ENCODE measurements at places on chromosomes 12 and 14.

GRCh38 chr12:106955377-106956047, at the start of gene TMEM263:
Gene TMEM263 (plus strand): TSS chr12:106955907. CDS start chr12:106967117, 11,210 bp downstream.
- DNase-seq: peak; percentile 89

- no peak for DNase-seq
Measured at GRCh38 chr12:18583655-18584054, 154.2 kb downstream of the PLCZ1 start.

GRCh38 chr12:19409376-19409775, 29.9 kb upstream of the AEBP2 start:
- no peak for DNase-seq

DNA sequence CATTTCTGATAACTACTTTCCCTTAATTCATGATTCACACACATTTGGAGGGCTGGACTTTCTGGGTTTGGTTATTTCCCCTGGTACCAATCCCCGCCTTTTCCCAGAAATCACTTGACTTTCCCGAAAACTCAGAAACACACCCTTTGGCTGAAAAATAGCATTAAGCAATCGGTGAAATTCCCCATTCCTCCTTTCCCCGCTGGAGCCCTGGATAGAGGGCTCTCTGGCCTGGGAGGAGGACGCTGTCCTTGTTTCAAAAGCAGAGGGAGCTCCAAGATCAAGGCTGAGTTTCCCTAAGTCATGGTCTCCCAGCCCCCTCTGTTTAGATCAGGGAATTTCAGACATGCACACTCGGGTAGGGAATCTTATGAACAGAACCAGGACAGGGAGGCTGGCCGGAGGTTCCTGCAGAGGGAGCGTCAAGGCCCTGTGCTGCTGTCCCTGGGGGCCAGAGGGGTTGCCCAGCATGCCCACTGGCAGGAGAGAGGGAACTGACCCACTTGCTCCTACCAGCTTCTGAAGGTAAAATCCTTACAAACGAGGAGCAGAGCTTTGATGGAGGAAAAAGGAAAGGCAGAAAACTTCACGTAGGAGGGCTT, at the start of gene C1S:
Gene C1S, plus strand, starts transcription at position 366 of the 602 bp plus-strand sequence. CDS start 1,195 bp downstream, outside the sequence.
- DNase-seq: no peak

GRCh38 chr14:37230551-37231194, 32.9 kb downstream of the MIPOL1 start:
- DNase-seq: peak; percentile 7

DNA sequence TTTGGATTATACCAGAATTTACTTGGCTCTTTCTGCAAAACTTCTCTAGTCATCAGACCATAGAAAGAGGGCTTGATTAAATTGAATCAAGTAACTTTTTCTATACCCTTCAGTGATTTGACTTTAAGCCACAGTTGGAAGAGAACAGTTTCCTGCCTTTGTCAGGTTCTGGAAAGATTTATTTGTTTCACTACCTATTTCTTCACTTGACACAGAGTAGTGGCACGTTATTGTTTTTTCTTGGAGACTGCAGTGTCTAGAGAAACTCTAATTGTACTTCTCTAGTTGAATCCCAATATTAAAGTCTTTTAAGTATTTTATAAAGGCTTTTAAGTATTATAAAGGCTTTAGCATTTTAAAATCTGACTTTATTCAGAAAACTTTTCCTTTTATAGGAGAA, 138.1 kb downstream of the TMEM117 start:
- DNase-seq: no peak

DNA sequence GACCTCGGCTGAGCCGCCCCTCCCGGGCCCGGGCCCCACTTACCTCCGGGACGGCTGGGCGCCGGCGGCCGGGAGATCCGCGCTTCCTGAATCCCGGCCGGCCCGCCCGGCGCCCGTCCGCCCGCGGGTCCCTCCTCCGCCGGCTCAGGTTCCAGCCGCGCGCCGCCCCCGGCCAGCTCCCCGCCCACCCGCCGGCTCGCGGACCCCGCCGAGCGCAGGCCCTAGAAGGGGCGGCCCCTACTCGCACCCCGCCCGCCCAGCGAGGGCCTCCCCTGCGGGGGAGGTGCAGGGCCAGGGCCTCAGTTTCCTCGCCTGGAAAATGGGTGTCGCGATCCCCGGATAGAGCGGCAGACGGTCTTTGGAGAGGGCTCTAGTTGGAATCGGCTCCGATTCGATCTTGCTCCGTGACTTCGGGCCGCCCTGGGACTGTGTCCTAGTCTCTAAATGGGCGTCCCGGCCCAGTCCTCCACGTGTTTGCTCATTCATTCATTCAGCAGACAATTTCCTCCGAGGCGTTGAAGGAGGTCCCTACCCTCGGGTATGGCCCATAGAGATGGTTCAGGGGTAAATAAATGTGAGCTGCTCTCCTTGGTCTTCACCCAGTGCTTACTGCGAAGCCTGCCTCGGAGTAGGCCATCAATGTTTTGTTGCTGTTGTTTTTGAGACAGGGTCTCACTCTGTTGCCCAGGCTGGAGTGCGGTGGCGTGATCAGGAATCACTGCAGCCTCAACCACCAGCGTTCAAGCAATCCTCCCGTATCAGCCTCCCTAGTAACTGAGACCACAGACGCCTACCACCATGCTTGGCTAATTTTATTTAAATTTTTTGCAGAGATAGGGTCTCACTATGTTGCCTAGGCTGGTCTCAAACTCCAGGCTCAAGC, at the start of gene TRPV4:
Gene TRPV4, minus strand, starts transcription at position 92 of the 883 bp plus-strand sequence. CDS start 18,602 bp downstream, outside the sequence.
- no peak for DNase-seq
